Right renal cortex interstitium (tissue), 3 donors: ENCODE measurements at places on chromosomes 6 and 20.

DNA sequence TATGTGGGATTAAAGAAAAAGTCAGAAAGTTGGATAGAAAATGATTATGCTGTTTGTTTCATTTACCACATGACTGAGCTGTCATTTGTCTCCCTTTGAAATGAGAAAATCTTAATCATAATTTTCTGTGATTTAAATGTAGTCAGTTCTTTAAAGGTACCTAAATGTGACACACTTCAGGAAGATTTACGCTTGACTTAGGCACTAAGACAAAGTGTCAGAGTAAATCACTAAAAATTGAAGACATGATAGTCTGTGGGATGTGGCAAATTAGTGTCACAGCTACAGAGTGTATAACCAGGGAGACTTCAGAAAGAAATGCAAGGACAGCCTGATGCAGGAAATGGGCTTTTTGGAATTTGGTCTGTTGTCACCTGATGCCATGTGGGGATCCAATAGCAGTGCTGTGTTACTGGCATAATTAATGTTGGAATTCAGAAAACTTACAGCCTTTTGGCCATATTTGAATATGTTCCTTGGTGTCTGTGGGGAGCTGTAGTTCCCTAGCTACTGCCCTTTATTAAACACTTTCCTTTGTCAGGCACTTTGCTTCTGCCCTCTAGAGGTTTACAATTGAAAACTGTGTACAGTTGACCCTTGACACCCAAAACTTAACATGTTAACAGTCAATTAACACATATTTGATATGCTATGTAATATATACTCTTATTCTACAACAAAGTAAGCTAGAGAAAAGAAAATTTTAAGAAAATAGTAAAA, 493.8 kb downstream of the UTRN start:
- no peak for DNase-seq

DNA sequence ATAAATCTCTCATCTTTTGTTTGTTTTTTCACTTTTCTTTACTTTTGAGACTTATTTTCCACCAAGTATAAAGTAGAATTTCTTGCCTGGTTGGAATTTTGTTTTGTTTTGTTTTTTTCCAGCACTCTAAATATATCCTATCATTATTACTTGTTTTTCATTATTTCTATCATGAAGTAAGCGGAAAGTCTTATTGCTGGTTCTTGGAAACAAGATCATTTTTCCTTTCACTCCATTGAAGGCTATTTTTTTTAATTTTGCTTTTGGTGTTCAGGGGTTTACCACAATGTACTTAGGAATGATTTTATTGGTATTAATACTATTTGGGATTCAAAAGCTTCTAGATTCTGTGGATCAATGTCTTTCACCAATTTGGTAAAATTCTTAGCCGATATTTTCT, 190.1 kb downstream of the LAMA2 start:
- DNase-seq, result no peak

- no peak for DNase-seq
Observed at GRCh38 chr6:4059115-4059777, 19.7 kb downstream of the FAM217A start.

- no peak for DNase-seq
Observed at GRCh38 chr6:56241124-56241802, 6.1 kb downstream of the COL21A1 start.

GRCh38 chr6:17032988-17033634, 68.7 kb upstream of the STMND1 start:
- DNase-seq, result peak; percentile 54

GRCh38 chr6:21800948-21801438, 207.4 kb downstream of the SOX4 start:
- DNase-seq, result no peak

DNA sequence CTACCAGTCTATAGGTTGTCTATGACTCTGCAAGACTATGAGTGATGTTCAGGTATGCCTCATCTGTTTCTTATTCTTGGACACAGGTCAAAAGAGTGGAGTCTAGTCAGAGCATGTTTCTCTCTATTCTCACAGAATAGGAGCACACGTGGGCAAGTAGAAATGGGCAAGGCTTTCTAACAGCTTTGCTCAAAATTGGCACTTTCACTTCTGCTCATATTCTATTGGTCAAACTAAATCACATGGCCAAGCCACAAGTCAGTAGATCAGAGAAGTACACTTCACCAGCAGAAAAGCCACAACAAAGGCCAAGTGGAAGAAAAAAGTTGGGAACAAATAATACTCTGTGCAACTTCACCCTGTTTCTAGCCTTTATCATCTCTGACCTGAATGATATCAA, 354.5 kb upstream of the SYNCRIP start:
- DNase-seq, result no peak

DNA sequence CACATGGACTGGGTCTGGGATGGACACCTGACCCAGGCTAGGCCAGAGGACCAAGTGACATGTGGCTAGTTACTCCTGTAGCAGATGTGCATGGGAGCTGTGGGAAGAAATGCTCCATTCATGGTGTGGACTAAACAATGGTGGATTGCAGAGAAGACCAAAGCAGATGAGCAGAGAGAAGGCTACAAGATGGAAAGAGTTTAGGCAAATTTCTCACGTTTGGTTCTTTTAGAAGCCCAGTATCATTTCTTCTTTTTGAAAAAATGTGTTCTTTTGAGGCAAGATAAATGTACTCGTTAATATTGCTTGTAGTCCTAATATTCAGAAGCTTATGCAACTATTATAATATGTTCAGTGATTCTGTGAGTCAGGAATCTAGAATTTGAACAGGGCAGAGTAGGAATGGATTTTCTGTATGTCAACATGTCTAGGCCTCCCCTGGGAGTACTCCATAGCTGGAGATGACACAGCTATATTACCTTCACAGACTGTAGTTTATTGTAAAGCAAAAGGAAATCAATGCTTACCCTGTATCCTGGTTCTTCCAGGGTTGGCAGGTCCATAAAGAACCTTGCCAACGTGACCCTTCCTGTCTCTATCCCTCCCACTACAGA, 2.3 kb upstream of the BTN2A1 start:
- DNase-seq, result no peak

GRCh38 chr6:75488033-75488432, 5.6 kb downstream of the FILIP1 start:
- DNase-seq, result no peak

DNA sequence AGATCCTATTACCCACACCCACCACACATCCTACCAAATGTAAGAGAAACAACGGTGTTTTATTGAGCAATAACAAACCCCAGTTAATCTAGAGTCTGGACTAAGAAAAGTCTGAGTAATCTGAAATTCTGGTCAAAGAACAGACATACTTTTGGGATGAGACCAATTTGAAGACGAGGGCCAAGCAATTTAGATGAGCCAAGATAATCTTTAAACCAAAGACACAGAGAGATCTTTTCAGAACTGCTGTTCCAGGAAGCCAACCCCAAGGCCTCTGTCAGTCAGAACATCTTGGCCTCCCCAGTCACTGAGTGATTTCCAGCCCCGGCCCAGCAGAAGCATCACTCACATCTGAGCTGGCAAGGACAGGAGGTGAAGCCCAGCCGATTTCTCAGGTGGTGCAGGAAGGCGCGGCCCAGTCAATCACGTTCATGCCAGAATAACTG, 118.5 kb upstream of the SYNDIG1 start:
- DNase-seq, result no peak

DNA sequence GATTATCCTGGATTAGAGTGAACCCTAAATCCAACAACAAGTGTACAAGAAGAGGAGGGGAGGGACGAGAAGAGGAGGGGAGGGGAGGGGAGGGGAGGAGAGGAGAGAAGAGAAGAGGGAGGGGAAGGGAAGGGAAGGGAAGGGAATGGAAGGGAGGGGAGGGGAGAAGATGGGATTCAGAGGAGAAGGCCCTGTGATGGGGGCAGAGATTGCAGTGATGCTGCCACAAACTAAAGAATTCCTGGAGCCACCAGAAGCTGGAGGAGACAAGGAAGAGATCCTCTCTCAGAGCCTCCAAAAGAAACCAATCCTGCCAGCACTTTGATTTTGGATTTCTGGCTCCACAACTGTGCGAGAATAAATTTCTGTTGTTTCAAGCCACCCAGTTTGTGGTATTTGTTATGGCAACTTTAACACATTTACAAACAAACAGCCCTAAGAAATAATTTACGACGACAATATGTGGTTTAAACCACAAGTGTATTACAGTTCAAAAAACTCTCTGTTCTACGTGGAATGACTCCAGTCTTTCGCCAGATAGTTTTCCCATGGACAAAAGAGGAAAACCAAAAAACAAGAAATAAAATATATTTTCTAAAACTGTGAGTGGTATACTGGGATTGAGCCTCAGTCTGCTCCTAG, 235.4 kb downstream of the HDGFL1 start:
- DNase-seq, result no peak
